ENCODE measurements at places on chromosomes 2 and 18.

DNA sequence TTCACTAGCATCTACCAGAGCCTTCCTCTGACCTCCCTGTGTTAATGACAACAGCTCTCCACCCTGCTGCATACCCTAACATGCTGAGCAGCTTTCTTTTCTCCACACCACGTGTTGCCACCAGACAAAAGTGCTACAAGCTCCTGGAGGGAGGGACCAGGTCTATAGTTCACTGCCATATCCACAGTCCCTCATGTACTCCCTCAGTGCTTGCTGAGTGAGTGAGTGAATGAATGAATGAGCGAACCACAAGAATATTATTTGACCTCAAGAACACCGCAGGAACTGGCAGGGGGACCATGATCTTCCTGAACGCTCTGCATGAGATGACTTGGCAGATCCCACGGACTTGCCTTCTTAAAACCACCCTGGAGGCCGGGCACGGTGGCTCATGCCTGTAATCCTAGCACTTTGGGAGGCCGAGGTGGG, 47.4 kb upstream of the CAB39 start:
- DNase-seq: no peak

- no peak for DNase-seq
Measured at GRCh38 chr2:119230219-119231185, 6.9 kb downstream of the STEAP3 start.

DNA sequence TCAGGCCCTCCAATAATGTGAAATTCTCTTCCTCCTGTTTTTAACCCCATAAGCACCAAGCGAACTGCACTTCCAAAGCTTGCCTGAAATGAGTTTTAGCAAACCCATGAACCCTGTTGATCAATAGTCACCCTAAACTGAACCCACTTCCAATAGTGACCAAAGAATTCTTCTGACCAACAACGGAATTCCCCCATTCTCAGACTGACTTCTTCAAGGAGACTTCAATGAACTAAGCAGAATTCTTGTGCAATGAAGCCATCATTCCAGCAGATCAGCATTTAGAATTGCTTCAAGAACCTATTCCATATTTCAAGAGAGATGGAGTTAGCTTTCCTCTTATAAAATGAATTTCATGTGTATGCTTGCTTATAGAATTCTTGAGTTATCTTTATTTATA, 176.9 kb upstream of the FN1 start:
- peak; percentile 37 for DNase-seq

DNA sequence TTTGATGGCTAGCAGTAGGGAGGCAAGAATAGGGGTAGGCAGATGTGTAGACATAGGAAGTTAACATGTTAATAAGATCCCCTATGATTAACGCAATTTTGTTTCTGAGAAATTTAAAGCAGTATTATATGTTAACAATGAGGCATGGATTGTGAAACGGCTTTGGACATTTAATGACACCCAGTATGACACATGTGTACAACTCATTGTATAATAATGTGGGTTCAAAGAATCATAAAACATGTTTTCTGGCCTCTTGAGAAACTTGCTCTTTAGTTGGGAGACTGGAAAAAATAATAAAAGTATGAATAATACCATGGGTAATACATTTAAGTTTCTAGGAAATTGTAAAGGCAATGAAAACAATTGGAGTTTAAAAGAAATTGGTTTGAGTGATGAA, 332.1 kb upstream of the CDH20 start:
- DNase-seq: no peak

DNA sequence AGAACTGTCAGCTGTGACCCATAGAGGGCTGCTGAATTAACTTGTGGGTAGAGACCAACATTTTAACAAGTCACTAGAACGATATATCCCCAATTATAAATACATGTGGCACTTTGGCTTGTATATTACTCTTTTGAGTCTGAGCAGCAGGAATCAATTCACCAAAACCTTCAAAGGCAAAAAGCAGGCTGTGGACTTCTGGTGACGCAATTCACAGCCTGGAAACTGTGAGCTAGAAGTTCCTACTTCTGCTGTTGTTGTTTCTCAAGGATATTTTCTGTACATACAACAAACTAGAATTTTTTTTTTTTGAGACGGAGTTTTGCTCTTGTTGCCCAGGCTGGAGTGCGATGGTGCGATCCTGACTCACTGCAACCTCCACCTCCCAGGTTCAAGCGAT, 37.3 kb downstream of the PTCD3 start:
- no peak for DNase-seq

DNA sequence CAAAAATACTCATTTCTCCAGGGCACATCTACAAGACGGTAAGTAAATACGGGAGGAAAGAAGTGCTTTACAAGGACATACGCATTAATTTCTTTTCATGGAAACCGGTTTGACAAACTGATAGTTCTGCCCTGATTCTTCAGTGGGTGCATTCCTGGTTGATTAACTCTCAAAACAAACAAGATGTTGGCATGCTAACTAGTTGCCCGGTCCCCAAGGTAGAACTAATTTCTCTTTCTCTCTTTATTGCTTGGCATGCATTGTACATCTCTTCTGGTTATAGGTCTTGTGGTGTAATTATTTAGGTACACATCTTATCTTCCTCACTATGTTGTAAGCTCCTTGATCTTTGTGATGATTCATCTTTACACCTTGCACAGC, 46.9 kb upstream of the SPATS2L start:
- DNase-seq: no peak
